ENCODE measurements at places on chromosomes 1 and 21. TPM values are rescaled to one million over a fixed set of nuclear protein-coding genes. Genes with fewer than 3 reads are reported as not detected.

- no peak for DNase-seq
- no peak overlapping the region for H3K4me3 ChIP-seq
- H3K27me3 ChIP-seq, result no peaks in the 10 kb centered on the region
- H3K36me3 ChIP-seq, result no peaks in the 10 kb centered on the region
Observed at GRCh38 chr1:189706594-189706993, 771.1 kb downstream of the BRINP3 start.

- H3K27ac ChIP-seq, result no peak overlapping the region
- no peak for DNase-seq
- H3K36me3 ChIP-seq, result peaks cover 2% of the 10 kb centered on the region
- no peak overlapping the region for H3K4me3 ChIP-seq
- H3K27me3 ChIP-seq, result peaks cover 2% of the 10 kb centered on the region
Observed at GRCh38 chr1:84971957-84972356, 25.0 kb downstream of the MCOLN2 start.

DNA sequence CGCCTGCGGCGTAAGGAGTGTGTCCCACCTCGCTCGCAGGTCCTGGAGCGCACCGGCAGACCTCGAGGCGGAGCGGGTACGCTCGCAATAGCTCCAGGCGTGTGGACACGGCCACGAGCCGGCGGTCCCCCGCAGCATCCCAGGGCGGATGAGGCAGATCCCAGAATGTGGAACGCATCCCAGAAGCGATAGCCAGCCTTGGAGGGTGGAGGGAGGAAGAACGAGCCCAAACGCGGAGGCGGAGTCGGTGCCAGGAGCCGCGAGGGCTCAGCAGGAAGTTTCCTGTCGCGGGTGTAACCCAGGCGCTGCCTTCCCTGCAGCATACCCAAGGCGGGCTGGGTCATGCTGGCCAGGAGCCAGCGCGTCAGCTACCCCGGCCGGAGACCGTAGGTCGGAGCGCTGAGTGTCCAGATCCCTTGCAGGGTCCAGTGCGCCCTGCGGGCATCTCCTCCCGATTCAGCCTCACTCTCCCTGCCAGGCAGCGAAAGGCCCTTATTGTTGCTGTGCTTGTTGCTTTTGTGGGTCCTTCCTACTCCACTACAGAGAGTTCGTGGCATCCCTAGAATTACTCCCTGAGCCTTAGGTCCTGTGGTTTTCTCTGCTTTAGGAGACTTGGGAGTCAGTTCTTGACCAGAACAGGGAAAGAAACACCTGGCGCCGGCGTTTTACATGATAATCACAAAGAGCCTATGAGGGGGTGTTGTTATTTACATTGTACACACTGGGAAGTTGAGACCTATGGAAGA is 27.7 kb downstream of the STYXL2 start:
- H3K27me3 ChIP-seq, result peaks cover 2% of the 10 kb centered on the region
- H3K4me3 ChIP-seq, result peak overlapping the region; percentile 81
- no peaks in the 10 kb centered on the region for H3K36me3 ChIP-seq
- peaks cover 3% of the 10 kb centered on the region for H3K4me1 ChIP-seq

GRCh38 chr21:46052703-46053651 is 44.9 kb upstream of the COL6A2 start:
- H3K27me3 ChIP-seq, result peaks cover 4% of the 10 kb centered on the region
- DNase-seq, result no peak
- H3K4me3 ChIP-seq, result no peak overlapping the region
- peaks cover 8% of the 10 kb centered on the region for H3K4me1 ChIP-seq
- no peaks in the 10 kb centered on the region for H3K36me3 ChIP-seq

DNA sequence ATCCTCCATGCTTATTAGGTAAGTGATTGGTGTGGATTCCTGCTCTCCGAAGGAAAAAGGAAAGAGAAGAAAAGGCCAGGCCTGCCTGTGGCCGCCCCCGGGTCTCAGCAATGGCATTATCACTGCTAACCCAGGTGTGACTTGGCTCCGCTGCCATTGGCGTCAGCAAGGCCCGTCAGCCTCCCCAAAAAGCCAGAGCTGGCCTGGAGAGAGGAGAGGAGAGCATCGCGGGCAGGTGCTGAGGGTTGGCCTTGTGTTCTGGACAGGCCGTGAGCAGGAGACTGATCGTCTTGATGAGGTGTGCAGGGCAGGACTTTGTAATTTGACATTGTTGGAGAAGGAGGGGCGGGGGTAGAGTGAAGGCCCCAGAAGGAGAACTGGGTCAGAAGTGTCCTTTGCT is 186.4 kb downstream of the CAMTA1 start:
- no peak for DNase-seq
- H3K4me1 ChIP-seq, result peaks cover 21% of the 10 kb centered on the region
- H3K27me3 ChIP-seq, result peaks cover 22% of the 10 kb centered on the region
- H3K36me3 ChIP-seq, result no peaks in the 10 kb centered on the region
- H3K4me3 ChIP-seq, result no peak overlapping the region

DNA sequence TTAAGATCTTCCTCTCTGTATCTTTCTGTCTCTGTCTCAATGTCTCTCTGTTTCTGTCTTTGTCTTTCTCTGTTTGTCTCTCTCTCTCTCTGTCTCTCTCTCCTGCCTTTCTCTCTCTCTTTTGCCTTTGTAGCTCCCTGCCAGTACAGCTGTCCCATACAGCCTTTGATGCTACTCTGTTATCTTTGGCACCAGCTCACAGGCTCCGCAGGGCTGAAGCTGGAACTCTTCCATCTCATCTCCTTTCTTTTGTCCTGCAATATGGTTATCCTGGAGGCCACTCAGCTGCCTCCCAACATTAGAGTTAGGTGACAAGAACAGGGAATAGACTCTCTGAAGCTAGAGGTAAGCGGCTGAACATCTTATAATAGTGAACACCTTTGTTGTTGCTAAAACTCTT is 354.3 kb upstream of the NEGR1 start:
- no peak overlapping the region for H3K27ac ChIP-seq
- no peaks in the 10 kb centered on the region for H3K27me3 ChIP-seq
- no peaks in the 10 kb centered on the region for H3K4me1 ChIP-seq
- H3K4me3 ChIP-seq, result no peak overlapping the region

DNA sequence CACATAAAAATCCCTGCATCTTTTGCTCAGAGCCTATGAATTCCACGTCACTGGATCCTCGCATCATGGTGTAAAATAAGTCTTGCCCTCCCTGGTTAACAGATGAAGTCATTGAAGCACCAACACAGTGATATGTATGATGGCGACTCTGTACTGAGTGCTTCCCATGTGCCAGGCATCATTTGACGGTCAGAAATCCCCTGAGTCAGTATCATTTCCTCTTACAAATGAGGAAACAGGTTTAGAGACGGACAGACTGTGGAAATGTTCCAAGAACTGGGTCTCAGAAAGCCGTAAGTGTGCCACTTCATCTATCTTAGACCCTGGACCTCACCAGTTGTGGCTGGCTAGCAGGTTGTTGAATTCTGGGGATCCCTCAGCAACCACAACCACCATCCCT is 5.1 kb upstream of the OLFML2B start:
- no peak overlapping the region for H3K4me3 ChIP-seq
- H3K4me1 ChIP-seq, result peaks cover 7% of the 10 kb centered on the region
- no peaks in the 10 kb centered on the region for H3K36me3 ChIP-seq
- H3K27ac ChIP-seq, result no peak overlapping the region

DNA sequence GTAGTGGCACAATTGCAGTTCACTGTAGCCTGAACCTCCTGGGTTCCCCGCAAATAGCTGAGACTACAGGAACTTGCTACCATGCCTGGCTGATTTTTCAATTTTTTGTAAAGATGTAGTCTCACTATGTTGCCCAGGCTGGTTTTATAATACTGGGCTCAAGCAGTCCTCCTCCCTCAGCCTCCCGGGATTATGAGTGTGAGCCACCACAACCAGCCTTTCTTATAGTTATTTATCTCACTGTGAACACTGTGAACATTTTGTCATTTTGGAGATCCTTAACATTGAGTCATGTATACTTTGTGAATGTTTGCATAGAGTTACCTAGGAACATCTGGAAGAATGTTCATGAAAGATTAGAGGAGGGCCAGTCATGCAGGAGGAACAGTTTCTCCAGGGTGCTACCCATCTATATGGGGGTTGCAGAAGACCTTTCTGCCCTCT is 127.1 kb upstream of the CACYBP start:
- no peaks in the 10 kb centered on the region for H3K27me3 ChIP-seq
- peaks cover 5% of the 10 kb centered on the region for H3K36me3 ChIP-seq
- no peak overlapping the region for H3K27ac ChIP-seq
- H3K4me1 ChIP-seq, result peaks cover 33% of the 10 kb centered on the region

DNA sequence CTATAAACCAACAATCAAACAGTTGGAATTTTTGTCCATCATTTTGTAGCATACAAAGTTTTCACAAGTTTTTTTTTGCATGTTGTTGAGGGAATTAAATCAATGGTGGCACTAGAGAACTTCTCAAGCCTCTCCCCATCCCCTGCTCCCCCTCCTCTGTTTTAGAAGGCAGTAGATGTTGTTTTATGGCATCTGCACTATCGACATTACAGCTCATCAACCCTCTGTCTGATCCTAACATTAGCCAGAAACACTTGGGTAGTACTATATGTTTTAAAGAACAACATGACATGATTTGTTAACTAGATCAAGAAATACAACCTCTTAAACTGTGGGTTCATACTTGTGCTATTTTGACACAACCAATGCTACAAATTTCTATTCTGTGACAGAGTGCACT is 306.5 kb upstream of the NR5A2 start:
- DNase-seq, result no peak
- H3K27ac ChIP-seq, result no peak overlapping the region
- H3K27me3 ChIP-seq, result peaks cover 13% of the 10 kb centered on the region

GRCh38 chr1:12344596-12345349 is 114.9 kb downstream of the VPS13D start:
- H3K4me3 ChIP-seq, result peak overlapping the region; percentile 51
- H3K27ac ChIP-seq, result peak overlapping the region; percentile 82
- H3K36me3 ChIP-seq, result peaks cover 41% of the 10 kb centered on the region

DNA sequence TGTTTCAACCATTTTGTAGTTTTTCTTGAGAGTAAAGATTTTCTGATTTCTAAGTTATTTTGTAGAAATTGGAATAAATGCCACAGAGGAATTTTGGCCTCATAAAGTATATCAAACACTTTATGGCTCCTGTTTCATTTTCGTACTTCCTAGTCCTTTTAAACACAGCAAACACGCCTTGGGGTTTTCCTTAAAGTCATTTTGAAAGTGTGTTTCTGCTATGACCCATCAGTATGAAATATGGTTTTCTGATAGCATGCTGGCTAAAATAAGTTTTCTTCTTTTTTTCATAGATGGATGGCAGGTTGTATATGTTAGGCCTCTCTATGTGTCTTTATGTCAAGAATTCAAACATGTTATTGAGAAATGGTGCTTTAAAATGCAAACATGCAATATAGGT is 940.1 kb upstream of the TMPRSS15 start:
- H3K4me3 ChIP-seq, result no peak overlapping the region
- DNase-seq, result no peak
- no peaks in the 10 kb centered on the region for H3K27me3 ChIP-seq
- H3K4me1 ChIP-seq, result no peaks in the 10 kb centered on the region
- H3K27ac ChIP-seq, result no peak overlapping the region

DNA sequence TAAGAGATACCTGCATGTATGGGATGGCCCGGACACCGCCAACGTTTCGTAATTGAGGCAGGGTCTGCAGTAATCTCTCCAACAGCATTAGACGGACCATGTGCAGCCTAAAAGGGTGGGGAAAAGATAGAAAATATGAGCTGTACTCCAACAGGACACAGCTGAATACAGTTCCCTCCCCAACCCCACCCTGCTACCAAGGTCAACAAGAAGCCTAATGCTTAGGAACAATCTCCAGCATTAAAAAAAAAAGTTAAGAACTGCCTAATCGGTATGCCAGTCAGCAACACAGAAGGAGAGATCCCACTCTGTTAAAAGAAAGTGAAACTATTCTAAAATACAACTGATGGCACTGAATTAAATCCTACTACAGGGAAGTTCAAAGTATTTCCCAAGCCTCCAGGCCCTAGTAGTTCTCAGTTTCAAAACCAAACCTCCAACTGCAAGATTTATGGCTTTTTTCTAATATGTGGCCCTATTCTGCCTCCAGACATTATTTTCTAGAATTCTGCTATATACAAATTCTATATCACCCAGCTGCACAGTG is 81.0 kb downstream of the UBR4 start:
- H3K27me3 ChIP-seq, result no peaks in the 10 kb centered on the region
- H3K36me3 ChIP-seq, result peaks cover 60% of the 10 kb centered on the region
- H3K4me3 ChIP-seq, result no peak overlapping the region
- no peak for DNase-seq

The TCHHL1 gene
- total RNA-seq, result not detected

The ZNF648 gene
- total RNA-seq, result not detected

The GBP6 gene
- total RNA-seq, result 0.07 TPM
